NCI-H1930 (cell line): ENCODE measurements at places on chromosomes 5 and 9.

- DNase-seq: no peak
Measured at GRCh38 chr9:120708526-120709224, 5.6 kb downstream of the MEGF9 start.

DNA sequence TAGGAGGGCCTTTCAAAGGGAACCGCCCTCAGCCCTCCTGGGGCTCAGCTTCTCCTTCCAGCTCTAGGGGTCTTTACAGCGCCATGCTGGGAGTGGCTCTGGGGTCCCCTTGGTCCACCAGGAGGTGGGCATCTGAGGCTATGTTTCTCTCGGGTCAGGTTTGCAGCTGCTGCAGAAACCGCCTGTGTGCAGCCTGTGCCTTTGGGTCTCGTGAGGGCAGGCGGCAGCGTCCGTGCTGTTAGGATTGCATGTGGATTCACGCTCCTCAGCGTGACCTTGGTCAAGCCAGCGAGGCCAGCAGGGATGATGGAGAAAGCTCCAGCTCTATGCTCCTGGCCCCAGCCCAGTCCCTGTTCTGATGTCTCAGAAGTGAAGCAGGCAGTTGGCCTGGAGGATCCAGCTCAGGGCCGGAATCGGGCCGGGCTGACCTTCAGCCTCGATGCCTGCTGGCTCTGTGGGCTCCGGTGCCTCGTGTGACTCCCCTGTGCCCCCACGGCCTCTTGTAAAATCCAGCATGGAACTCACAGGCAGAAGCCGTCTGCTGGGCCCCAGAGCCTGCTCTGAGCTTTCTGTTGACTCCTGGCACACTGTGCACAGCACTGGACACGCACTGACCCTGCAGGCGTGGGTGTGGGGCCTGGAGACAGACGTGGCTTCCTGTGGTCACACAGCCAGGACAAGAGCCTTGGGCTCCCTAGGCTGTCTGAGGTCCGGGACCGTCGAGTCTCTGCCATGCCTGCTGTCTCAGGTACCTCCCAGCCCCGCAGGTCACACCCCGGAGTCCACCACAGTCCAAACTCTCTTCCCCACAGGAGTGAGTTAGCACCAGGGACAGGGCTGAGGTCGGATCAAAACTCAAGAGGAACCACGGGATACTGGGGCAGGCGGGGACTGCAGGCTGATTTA is 54.3 kb downstream of the TRIP13 start:
- DNase-seq: no peak

DNA sequence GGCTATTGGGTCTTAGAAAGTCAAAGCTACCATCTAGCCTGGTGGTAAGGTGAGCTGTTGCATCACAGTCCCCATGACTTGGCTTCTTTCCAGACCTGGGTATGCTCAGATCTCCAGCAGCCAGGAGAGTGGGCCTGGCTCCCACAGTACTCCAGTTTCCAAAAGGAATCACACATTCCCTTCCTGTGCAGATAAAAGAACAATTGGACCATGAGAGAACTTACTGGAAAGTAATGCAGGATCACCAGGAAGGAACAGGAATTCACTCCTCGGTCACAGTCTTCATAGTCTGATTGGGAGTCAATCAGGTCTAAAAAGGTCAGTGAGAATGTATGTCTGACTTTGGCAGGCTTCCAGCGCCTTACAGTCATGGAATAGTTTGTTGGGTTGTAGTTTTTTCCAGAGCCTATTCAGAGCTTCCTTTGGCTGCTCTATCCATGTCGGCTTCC is 47.8 kb upstream of the CD180 start:
- DNase-seq: no peak

DNA sequence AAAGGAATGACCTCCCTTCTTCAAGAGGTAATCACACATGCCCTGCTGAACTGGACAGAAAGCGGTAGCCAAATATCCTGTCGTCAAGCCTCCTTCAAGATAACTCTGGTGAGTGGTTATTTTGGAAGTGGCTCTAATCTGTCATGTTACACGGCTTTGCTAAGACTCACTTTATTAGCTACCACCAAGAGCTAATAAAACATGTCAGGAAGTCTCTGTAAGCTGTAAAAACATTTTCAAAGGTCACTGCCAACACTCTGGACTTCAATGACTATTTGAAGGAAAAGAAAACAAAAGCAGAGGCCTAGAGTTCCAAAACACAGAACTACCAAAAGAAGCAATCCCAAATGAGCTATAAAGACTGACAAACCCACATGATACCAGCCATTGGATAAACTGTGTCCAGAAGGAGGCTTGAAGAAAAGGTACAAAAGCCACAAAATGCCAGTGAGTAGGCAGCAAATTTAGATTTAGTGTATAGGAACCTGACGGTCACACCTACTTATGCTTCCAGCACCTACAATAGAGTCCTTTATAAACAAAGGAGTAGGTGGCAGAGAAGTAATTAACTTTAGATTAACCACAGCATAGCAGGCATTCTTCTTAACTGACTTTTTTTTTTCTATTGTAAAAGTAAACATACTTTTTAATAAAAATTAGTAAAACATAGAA is 97.3 kb upstream of the EQTN start:
- DNase-seq: no peak

DNA sequence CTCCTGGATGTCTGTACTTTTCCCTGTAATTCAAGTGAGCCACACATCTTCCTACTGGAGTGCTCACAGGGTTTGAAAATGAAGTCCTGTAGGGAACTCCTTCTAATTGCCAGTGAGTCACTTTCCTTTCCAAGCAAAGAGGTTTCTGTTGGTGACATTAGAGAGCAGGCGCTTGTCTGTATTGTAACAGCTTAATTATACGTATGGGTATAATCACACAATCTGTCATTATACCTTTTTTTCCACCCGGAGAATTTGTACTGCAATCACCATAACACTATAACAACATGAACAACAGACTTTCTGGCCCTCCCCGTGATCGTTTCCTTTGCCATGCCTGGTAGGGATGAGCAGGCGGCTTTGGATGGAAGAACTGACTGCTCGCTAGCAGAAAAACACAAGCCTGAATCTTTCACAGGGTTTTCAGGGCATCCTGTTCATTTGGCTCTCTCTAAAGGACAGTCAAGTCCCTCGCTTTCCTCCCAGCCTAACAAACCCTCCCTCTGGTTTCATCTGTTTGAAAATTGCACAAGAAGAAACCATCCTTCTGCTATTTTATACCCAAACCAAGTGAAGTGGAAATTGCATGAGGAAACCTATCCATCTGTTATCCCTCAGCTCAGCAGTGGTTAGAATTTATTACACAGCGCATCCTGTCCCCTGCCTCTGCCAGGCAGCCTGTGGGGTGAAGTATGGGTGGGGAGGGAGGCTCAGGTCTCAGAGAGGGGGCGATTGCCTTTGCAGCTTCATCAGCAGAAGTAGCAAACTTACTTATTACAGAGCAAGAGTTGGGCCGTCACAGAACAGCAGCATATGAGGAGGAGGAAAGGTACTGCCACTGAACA is 307.0 kb upstream of the TLE4 start:
- peak; percentile 74 for DNase-seq

GRCh38 chr9:81116340-81117137 is 572.8 kb downstream of the TLE1 start:
- DNase-seq: no peak

DNA sequence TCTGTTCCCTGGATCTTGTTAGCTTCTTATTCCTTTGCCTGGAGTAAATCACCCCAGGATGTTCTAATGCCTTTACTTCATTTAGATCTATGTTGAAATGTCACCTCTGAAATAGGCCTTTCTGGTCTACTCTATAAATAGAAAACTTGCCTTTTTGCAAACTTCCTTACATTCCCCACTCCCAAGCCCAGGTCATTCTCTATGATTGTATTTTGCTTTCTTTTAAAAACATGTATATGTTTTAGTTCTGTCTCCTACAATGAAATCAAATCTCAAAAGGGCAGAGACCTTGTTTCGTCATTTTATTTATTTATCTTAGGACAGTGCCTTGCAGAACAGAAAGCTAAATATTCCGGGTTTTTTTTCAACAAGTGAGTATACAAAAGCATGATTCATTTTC is 1657.7 kb upstream of the C9orf72 start:
- DNase-seq: no peak

GRCh38 chr9:107080130-107080529 is 202.9 kb upstream of the RAD23B start:
- no peak for DNase-seq

DNA sequence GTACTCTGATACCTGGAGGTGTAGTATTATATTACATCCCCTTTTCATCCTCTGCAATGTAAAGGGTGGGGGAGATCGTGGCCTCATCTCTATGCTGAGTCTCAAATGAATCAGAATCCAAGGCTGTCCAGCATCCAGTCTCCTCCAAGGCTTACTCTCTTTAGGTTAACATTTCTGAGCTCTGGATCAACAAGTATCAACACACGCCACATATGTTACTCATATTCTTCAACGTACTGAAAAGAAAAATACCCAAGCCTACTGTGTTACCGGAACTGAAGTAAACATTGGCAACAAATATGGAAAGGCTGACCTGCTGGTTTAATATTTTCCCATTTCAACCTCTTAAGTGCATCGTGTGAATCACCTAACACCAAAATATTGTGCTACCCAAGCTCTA is 241.8 kb downstream of the GAS1 start:
- no peak for DNase-seq

GRCh38 chr5:14503017-14503680 is 78.4 kb upstream of the OTULINL start:
- no peak for DNase-seq

DNA sequence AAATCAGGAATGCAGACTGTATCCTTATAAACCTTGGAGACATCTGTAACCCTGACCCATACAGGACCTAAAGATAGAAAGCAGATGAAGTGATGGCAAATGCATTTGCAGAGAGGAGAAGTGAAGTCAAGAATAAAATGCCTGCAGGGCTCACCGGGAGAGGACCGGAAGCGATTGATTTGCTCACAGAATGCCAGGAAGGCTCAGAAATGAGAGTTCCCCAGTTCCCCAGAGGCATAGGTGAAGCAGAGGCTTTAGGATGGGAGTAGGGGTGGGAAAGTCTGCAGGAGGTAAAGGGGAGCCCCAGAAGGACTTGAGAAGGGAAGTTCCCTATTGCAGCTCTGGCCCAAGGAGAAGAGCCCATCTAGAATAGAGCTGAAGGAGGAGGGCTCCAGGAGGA is 63.9 kb upstream of the TNFAIP8 start:
- no peak for DNase-seq

- DNase-seq: no peak
Measured at GRCh38 chr9:29044959-29045358, 1471.7 kb upstream of the C9orf72 start.

- DNase-seq: no peak
Measured at GRCh38 chr9:113388833-113389232, 12.0 kb upstream of the HDHD3 start.

DNA sequence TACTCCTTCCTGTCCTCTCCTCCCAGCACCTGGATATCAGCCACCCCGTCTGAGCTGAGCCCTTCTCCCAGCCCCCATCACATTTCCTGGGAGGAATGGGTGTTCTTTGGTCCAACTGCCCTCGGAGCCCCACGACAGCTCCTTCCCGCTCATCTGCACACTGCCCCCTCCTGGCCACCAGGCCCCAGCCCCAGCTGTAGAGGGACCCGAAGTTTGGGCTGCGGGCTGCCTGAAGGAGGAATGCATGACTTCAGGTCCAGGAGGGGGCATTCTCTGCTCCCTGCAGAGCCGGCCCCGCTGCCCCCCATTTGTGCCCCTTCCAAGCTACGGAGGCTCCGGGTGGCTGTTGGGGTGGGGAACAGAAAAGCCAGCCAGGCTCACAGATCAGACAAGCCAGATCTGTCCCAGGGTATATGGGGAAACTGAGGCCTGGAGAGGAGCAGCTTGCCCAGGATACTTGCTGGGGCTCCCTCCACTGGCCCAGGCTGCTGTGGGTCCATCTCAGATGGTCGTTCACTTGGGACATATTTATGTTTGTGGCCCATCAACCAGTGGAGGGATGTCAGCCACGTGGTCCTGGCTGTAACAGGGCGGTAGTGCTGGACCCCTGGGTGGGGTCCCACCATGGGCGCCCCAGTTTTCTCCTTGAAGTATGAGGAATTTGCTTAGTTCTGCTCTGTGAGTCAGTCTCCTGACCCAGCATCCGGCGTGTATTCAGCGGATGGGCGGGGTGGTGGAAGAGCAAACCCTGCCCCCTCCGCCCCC is 33.1 kb downstream of the DAB2IP start:
- DNase-seq: no peak

DNA sequence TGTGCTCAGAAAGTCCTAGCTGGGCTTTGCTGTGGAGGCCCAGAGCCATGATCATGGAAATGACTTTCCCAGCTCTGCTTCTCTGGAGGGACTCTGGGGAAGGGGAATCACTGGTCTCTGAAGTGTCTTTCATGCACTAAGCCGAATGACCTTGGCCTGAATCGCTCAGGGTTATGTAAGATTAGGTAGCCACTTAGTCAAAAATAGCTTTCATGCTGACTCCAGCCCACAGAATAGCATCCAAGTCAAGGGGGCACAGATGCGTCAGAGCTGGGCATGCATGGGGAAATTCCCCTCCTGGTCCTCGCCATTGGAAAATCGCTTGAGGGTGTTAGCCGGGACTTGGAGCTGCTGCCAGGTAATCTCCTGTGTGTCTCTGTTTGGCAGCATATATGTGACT is 36.1 kb upstream of the PPARGC1B start:
- DNase-seq: no peak

- peak; percentile 93 for DNase-seq
Measured at GRCh38 chr9:6645355-6646292, at the start of gene GLDC. Gene GLDC, minus strand, starts transcription at chr9:6645729. Its CDS starts 230 bp downstream, at chr9:6645499.

GRCh38 chr5:174741352-174741751 is 17.0 kb downstream of the MSX2 start:
- no peak for DNase-seq
